ENCODE measurements at places on chromosomes 12 and 14. TPM values are rescaled to one million over a fixed set of nuclear protein-coding genes. Genes with fewer than 3 reads are reported as not detected.

- H3K4me3 ChIP-seq, result no peak overlapping the region
- H3K36me3 ChIP-seq, result peaks cover 18% of the 10 kb centered on the region
- no peak overlapping the region for H3K27ac ChIP-seq
- H3K27me3 ChIP-seq, result no peaks in the 10 kb centered on the region
These were observed 89.7 kb downstream of the NUMB start for GRCh38 chr14:73368616-73369015.

GRCh38 chr12:117017807-117018206, 81.4 kb downstream of the TESC start:
- H3K4me3 ChIP-seq, result no peak overlapping the region
- peaks cover 9% of the 10 kb centered on the region for H3K36me3 ChIP-seq
- no peaks in the 10 kb centered on the region for H3K27me3 ChIP-seq
- H3K27ac ChIP-seq, result no peak overlapping the region
- no peaks in the 10 kb centered on the region for H3K4me1 ChIP-seq
- no peak for DNase-seq

DNA sequence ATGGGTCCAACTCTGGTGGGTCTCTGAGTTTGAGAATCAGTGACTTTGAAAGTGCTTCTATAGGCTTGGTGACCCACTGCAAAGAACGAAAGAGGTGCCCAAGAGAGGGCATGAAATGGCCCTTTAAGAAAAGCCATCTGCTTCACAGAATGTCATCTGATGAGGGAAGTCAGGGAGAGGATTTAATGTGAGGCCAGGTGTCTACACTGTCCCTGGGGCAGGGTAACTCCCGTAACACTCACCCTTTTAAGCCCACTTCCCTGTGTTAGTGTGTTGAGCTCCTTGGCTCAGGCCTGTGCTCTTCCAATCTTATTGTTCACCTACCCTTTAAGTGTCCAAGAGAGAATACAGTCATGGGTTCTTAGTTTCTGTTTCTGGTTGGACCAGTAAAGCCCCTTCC, 16.4 kb upstream of the SRSF5 start:
- H3K4me1 ChIP-seq, result peaks cover 7% of the 10 kb centered on the region
- H3K36me3 ChIP-seq, result no peaks in the 10 kb centered on the region
- no peak overlapping the region for H3K27ac ChIP-seq
- H3K27me3 ChIP-seq, result no peaks in the 10 kb centered on the region

DNA sequence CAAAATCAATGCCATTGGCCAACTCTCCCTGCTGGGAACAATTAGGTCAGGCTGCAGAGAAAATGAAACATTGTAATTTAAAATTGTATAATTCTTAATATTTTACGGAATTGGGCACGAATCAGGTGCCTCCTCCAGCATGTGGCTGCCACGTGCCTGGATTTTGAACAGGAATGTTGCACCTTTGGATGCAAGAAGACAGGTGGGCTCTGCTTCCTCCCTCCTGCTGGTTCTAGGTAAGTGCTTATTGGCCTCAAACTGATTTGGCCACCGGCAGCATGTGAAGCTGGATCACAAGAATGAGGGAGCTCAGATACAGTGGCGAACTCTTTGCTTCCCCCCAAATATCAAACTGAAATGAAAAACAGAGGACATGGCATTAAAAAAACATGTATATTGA, 1559.9 kb upstream of the FLRT2 start:
- H3K36me3 ChIP-seq, result no peaks in the 10 kb centered on the region
- H3K27me3 ChIP-seq, result no peaks in the 10 kb centered on the region

DNA sequence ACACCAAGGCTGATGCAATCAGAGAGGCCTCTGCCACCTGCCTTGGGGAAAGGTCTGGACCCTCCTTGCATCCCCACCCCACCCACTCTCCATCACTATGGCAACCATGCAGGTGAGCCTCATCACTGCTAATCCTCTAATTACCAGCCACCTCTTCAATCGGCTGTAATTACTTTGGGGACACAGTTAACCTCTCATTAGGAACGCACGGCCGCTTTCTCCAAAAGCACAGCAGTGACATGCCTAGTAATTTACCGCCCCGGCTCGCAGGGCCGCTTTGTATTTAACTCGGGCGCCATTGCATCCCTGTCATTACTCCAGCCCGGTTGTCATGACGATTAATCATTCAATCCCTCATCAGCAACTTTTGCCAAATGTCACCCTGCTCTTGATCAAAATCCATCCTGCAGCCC, 36.3 kb upstream of the FAM222A start:
- H3K27ac ChIP-seq, result no peak overlapping the region
- H3K4me1 ChIP-seq, result peaks cover 2% of the 10 kb centered on the region
- DNase-seq, result no peak
- H3K27me3 ChIP-seq, result peaks cover 3% of the 10 kb centered on the region

GRCh38 chr14:65211341-65211987, 109.1 kb upstream of the MAX start:
- peak overlapping the region; percentile 86 for H3K27ac ChIP-seq
- no peaks in the 10 kb centered on the region for H3K36me3 ChIP-seq
- H3K27me3 ChIP-seq, result no peaks in the 10 kb centered on the region
- peak; percentile 14 for DNase-seq
- H3K4me1 ChIP-seq, result peaks cover 50% of the 10 kb centered on the region
- H3K4me3 ChIP-seq, result no peak overlapping the region

DNA sequence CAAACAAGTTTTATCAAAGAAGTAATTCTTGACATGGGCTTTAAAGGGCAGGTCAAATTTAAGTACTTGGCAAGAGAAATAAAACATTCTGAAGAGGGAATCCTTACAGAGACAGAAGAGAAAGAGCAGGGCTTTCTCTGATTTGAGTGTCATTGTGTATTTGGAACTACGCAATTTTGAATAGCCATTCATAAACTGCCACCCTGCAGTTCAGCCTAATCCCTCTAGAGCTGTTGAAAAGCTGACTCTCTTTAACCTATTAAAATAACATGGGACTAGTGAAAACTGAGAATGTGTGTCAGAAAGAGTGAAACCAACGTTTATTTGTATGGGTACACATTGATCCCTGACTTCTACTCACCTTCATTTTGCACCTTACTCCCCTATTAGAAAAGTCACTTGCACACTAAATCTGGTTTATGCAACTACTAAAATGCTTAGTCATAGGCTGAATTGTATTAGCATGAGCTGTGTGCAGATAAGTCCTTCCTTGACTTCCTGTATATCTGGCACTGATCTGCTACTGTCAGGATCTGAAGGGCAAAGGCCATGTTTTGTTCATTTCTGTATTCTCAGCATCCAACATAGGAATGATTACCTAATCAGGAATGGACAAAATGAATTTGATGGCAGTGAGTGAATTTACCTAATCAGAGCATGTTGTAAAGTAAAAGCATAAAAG, 458.9 kb downstream of the NOVA1 start:
- H3K4me1 ChIP-seq, result no peaks in the 10 kb centered on the region
- no peaks in the 10 kb centered on the region for H3K36me3 ChIP-seq
- H3K27me3 ChIP-seq, result no peaks in the 10 kb centered on the region
- DNase-seq, result no peak

DNA sequence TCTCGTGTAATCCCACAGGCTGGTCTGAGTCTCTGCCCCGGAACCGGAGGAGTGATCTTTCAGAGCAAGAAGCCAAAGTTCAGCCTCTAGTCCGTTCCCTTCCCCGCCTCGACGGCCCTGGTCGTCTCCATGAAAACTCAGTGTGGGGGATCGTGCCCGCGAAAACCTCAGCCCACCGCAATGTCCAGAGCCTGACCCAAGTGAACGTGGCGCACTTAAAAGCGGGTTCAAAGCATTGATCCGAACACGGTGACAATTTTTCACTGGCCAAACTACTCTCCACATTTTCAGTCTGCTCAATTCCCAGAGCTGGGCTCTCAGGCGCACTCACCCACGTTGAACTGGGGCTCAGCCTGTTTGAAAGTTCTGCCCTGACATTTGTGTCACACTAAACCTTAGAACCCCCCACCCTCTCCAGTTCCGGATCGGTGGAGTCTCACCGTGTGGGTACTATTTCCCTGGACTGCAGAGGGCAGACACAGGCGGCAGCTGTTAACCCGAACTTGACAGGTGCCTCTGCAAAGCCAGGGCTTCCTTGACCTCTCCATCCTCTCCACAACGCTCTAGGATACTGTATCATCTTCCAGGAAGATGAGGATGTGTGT, 886 bp upstream of the PRICKLE1 start:
- peak overlapping the region; percentile 84 for H3K4me3 ChIP-seq
- peaks cover 74% of the 10 kb centered on the region for H3K27me3 ChIP-seq
- DNase-seq, result no peak
- H3K4me1 ChIP-seq, result peaks cover 41% of the 10 kb centered on the region

- no peaks in the 10 kb centered on the region for H3K27me3 ChIP-seq
- H3K4me1 ChIP-seq, result no peaks in the 10 kb centered on the region
These were observed 338.3 kb downstream of the EMP1 start for GRCh38 chr12:13534645-13535398.

- no peak overlapping the region for H3K27ac ChIP-seq
- no peak for DNase-seq
- peaks cover 13% of the 10 kb centered on the region for H3K4me1 ChIP-seq
- no peak overlapping the region for H3K4me3 ChIP-seq
These were observed 33.5 kb downstream of the NIN start for GRCh38 chr14:50797250-50798047.

GRCh38 chr14:105171004-105171673, 2.6 kb upstream of the JAG2 start:
- H3K27me3 ChIP-seq, result peaks cover 17% of the 10 kb centered on the region
- DNase-seq, result no peak
- H3K4me3 ChIP-seq, result no peak overlapping the region
- no peaks in the 10 kb centered on the region for H3K36me3 ChIP-seq
- no peak overlapping the region for H3K27ac ChIP-seq
- peaks cover 9% of the 10 kb centered on the region for H3K4me1 ChIP-seq

GRCh38 chr14:59964251-59965007, 44.5 kb downstream of the LRRC9 start:
- H3K4me1 ChIP-seq, result peaks cover 3% of the 10 kb centered on the region
- H3K36me3 ChIP-seq, result no peaks in the 10 kb centered on the region
- no peak overlapping the region for H3K27ac ChIP-seq
- H3K27me3 ChIP-seq, result no peaks in the 10 kb centered on the region
- no peak for DNase-seq

DNA sequence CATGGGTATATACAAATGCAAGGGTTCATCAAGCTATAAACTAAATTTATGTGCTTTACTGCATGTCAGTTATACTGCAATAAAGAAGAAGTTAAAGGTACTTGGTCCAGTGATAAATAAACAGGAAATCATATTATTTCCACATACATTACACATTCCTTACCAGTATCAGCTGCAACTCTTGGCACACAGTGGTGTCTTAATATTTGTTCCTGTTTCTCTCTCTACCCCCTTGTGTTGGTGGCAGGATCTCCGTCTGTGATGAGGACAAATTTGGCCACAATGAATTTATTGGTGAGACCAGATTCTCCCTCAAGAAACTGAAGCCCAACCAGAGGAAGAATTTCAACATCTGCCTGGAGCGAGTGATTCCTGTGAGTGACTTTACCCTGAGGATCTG, 19.2 kb upstream of the OAS1 start:
- peaks cover 40% of the 10 kb centered on the region for H3K4me1 ChIP-seq
- H3K4me3 ChIP-seq, result peak overlapping the region; percentile 12
- peak overlapping the region; percentile 28 for H3K27ac ChIP-seq
- H3K27me3 ChIP-seq, result no peaks in the 10 kb centered on the region
- H3K36me3 ChIP-seq, result no peaks in the 10 kb centered on the region
- peak; percentile 78 for DNase-seq

- no peak overlapping the region for H3K27ac ChIP-seq
- no peak overlapping the region for H3K4me3 ChIP-seq
- no peaks in the 10 kb centered on the region for H3K27me3 ChIP-seq
- H3K4me1 ChIP-seq, result no peaks in the 10 kb centered on the region
These were observed 182.7 kb downstream of the DERA start for GRCh38 chr12:16093825-16094224.

DNA sequence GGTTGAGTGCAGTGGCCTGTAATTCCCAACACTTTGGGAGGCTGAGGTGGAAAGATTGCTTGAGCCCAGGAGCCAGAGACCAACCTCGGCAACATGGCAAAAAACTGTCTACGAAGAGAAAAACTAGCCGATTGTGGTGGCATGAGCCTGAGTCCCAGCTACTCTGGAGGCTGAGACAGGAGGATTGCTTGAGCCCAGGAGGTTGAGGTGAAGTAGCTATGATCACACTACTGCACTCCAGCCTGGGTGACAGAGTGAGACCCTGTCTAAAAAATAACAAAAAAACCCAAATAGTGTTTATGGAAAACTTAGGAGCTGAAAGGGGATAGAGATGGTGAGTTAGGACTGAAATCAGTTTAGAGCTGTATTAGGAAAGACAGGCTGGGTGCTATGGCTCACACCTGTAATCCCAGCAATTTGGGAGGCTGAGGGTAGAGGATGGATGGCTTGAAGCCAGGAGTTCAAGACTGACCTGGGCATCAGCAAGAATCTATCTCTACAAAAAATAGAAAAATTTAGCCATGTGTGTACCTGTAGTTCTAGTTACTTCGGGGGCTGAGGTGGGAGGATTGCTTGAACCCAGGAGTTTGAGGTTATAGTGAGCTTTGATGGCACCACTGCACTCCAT, 9.7 kb downstream of the PNN start:
- H3K36me3 ChIP-seq, result peaks cover 57% of the 10 kb centered on the region
- no peaks in the 10 kb centered on the region for H3K27me3 ChIP-seq
- H3K27ac ChIP-seq, result no peak overlapping the region
- no peak for DNase-seq

DNA sequence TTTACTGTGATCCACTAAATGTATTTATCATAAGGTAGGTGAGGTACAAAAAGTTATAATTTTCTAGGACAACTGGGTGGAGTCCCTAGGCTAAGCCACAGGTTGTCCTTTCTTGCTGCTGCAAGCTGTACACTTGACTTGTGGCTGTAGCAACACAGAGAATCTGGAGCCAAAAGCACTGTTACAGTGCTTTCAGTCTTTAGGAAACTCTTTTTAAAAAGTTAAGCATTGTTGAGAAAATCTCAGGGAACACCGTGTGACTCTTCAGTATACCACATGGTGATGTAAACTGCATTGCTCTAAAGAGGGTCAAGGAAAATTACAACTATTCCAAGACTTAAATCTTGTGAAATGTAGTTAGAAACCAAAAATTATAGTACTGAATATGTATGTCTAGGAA, 11.4 kb downstream of the SLC15A5 start:
- H3K4me1 ChIP-seq, result no peaks in the 10 kb centered on the region
- no peak overlapping the region for H3K27ac ChIP-seq
- H3K4me3 ChIP-seq, result no peak overlapping the region
- no peak for DNase-seq

GRCh38 chr12:24200010-24200409, 250.5 kb upstream of the SOX5 start:
- no peaks in the 10 kb centered on the region for H3K4me1 ChIP-seq
- DNase-seq, result no peak
- no peak overlapping the region for H3K27ac ChIP-seq
- no peaks in the 10 kb centered on the region for H3K36me3 ChIP-seq

GRCh38 chr12:28872654-28873268, 276.3 kb upstream of the FAR2 start:
- H3K36me3 ChIP-seq, result no peaks in the 10 kb centered on the region
- H3K27me3 ChIP-seq, result no peaks in the 10 kb centered on the region
- H3K4me1 ChIP-seq, result peaks cover 24% of the 10 kb centered on the region
- DNase-seq, result peak; percentile 4

Gene RTL1
- not detected for polyA plus RNA-seq

Gene HOXC10
- polyA plus RNA-seq, result not detected

Gene POTEG
- not detected for polyA plus RNA-seq

Gene ATP5F1B
- 365 TPM for polyA plus RNA-seq

Gene RNASE3
- polyA plus RNA-seq, result 13.8 TPM

Gene TAC3
- not detected for polyA plus RNA-seq

Gene PXMP2
- 8.7 TPM for polyA plus RNA-seq

Gene DNM1L
- 45.6 TPM for polyA plus RNA-seq

Gene KLRB1
- 0.29 TPM for polyA plus RNA-seq

Gene GLIPR1L2
- 0.24 TPM for polyA plus RNA-seq

Gene IFI27L2
- 106 TPM for polyA plus RNA-seq

Gene KRT74
- polyA plus RNA-seq, result not detected

All from CD14-positive monocyte (primary cell).